T-helper 9 cell (primary cell): ENCODE measurements at places on chromosomes 13 and 19.

GRCh38 chr19:14402332-14403144, 16.6 kb downstream of the DDX39A start:
- no peak for DNase-seq

GRCh38 chr19:11192957-11193939, 4.1 kb downstream of the KANK2 start:
- no peak for DNase-seq

- DNase-seq = no peak
Observed at GRCh38 chr19:32671883-32672593, 2.9 kb downstream of the ANKRD27 start.

- peak; percentile 98 for DNase-seq
Observed at GRCh38 chr19:12945479-12946091, at the start of gene RAD23A. Gene RAD23A, plus strand, starts transcription at chr19:12945862. Its CDS starts 87 bp downstream, at chr19:12945949.

DNA sequence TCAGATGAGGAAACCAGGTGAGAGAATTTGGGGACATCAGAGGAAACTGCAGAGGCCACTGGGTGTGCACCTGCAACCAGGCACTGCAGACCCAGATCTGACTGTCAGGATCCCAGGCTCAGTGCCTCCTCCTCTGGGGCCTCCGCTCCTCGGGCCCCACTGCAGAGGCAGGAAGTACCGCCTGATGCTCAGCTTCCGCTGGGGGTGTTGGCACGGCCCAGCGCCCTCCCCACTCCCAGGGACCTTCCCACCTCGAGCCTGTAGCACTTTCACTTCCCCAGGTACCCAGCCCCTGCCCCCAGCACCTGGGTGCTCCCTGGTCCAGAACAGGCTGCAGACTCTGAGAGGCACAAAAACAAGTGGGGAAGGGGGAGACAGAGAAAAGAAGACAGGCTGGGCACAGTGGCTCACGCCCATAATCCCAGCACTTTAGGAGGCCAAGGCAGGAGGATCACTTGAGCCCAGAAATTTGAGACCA, 1.4 kb upstream of the CD37 start:
- peak; percentile 54 for DNase-seq

DNA sequence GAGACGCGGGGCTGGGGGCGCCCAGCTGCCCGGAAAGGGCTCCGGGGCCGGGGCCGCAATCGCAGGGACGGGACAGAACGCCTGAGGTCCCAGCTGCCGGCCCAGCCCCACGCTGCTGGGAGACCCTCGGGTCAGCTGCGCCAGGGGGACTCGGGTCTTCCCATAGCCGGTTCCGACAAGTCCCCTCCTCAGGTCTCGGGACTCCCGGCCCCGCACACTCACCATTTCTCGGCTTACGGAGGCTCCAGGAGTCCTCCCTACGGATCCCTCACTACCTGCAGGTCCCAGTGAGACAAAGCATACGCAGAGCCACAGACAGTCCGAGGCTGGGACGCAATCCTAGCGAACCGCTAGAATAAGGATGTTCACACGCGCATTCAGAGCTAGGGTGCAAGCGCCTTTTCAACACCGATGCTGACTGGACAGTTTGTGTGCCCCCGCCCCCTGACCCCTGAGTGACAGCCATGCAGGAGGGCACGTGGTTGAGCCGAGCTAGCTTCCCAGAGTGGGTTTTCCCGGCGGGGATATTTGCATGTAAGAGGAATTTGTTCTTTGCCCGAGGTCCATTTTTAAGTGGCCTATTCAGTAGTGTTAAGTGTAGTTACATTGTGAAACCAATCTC, 13.6 kb downstream of the ZNF490 start:
- DNase-seq = no peak

GRCh38 chr19:14031719-14032480, at the start of gene IL27RA:
Gene IL27RA, plus strand, starts transcription at chr19:14031762. Its CDS starts 111 bp downstream, at chr19:14031873.
- DNase-seq = peak; percentile 74
